Stimulated activated CD4-positive, alpha-beta T cell treated with anti-CD3 and anti-CD28 coated beads, Interleukin-15, amount 100 ng/mL, for 1 hour (primary cell): ENCODE measurements at places on chromosomes 5 and 9.

DNA sequence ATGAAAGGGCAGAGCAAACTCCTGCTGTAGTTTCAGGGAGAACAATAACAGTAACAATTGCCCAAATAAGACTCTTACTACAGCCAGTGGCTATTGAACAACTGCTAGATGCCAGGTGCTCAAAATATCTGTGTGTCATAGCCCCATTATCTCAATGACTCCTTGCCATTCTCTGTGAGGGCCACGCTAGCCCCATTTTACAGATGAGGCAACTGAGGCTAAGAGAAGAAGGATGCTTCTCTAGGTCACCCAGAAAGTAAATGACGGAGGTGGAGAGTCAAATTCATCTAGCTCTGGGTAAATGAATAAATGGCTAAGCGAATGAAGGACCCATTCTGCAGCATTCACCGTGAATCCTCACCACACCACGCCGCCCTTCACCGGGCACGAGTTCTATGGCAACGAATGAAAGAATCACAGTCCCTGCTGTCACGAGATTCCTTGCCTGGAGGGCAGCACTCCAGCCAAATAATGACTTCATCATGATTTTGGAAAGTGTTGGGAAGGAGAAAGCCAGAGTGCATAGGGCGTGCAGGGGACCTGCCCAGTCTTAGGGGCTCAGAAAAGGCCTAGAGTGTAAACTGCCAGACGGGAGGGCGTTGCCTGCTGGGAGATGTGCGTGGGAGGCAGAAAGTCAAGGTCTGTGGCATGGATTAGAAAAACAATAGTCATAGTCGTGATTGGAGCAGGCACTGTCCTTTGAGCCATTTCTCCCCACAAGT, 147.2 kb downstream of the C9orf50 start:
- no peak for DNase-seq

DNA sequence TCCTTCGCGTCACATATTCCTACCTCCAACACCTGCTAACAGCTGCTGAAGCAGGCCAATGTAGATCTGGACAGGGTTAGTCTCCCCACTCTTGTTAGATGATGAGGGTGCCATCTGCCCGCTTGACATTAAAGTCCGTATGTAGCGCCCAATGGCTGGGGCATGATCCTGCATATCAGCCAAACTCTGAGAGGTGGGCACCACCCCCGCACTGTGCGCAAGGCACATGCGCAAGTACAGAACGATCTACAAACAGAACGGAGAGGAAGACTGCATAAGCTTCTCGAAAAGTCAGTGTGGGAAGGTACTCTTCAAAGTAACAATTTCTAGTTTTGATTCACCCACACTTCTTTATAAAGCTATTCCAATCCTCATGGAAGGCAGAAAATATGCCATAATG, 69.8 kb downstream of the ECPAS start:
- no peak for DNase-seq

GRCh38 chr9:138078846-138079245, 201.3 kb downstream of the CACNA1B start:
- no peak for DNase-seq

DNA sequence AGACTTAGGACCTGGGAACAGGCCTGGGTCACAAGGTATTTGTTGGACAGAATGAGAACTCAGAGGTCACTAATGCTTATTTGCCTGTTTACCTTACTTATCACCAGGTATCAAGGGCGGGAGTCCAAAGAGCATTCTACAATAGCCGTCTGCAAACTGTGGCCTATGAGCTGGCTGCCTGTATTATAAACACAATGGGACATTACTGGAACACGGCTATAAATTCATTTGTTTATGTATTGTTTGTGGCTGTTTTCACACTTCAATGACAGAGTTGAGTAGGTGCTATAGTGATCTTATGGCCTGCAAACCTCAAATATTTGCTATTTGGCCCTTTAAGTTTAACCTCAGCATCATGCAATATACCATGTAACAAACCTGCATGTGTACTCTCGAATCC, 76.6 kb upstream of the ASTN2 start:
- DNase-seq: no peak

DNA sequence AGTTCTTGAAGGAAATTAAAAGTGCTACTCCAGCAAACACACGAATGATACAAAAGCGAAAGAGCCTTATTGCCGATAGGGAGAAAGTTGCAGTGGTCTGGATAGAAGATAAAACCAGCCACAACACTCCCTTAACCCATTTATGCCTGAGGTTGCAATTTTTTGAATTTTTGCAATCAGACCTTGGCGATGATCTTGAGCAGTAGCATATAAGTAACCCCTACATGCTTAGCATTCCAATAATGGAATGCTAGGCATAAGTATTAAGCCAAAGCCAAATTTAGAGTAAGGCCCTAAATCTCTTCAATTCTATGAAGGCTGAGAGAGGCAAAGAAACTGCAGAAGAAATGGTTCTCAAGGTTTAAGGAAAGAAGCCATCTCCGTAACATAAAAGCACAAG, 153.5 kb downstream of the SLC28A3 start:
- DNase-seq: no peak

DNA sequence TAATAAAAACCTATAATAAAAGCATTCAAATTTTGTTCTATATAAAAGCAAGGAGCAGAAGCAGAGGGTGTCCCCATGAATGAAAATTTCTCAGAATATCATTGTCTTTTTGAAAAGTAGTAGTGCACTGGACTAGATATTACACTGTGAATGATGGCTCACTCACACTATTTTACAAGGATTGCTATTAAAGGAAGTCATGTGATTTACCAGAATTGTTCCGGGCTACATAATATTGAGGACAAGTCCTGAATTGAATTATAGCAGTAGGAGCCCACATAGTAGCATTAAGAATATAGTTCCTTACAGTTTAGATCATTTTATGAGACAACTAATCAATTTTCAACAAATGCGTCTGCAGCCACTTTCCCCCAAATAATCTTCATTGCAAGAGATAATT, 7.7 kb upstream of the TLE4 start:
- DNase-seq: no peak

DNA sequence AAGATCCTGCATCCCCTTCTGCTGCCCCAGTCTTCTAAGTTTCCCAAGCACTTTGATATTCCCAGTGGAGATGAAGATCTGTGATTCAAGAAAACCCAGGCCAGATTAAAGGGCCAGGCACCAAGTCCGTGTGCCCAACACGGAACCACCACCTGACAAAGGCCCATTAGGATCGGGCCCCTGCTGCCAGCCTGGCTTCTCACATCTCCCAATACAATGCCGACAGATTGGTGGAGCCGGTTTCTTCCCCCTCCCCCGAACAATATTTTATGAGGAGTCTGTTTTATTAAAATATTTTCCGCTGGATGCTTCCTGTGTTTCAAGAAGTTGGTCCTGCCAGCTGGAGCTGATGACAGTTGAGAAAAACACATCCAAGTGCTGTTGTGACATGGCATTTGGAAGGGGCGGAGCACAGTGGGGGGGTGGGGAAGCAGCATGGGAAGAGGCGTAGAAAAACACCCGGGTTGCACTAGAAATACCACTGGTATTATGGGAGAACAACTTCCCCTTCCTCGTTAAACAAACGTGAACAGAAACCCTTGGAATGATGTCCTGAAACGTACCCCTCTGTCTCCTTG, 45.0 kb downstream of the CRB2 start:
- no peak for DNase-seq

- no peak for DNase-seq
These were observed 509.8 kb downstream of the CCDC171 start for GRCh38 chr9:16062542-16063240.

DNA sequence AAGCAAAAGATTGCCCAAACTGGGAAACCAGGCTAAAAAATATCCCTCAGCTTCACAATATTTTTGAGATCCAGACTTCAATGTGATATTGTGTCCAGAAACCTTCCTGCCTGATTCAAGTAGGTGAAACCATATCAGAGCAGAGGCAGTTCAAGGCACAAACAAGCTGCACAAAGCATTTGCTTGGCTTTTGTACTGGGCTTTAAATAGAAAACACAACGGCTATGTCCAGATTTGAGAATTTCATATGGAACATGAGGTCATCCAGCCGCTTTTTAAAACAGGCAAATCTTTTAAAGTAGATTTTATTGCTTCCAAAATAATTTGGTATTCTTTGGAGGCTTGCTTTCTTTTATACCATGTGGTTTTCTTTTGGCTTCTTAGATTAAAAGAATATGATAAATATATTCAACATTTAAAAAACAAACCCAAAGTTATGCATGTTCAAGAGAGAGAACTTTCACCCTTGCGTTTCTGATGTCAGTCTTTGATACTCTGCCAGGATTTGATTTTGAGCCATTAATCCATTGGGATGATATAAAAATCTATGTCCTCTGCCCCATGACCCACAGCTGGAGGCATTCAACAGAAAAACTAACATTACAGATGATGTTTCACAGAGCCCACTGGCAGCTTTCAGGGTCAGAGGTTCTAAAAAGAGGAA, 29.0 kb upstream of the CCDC112 start:
- no peak for DNase-seq

- DNase-seq: no peak
These were observed at the start of gene ZNF883 for GRCh38 chr9:113011911-113012381. Gene ZNF883 (minus strand): TSS chr9:113012192.

GRCh38 chr9:120693700-120694008, 20.6 kb downstream of the MEGF9 start:
- no peak for DNase-seq

DNA sequence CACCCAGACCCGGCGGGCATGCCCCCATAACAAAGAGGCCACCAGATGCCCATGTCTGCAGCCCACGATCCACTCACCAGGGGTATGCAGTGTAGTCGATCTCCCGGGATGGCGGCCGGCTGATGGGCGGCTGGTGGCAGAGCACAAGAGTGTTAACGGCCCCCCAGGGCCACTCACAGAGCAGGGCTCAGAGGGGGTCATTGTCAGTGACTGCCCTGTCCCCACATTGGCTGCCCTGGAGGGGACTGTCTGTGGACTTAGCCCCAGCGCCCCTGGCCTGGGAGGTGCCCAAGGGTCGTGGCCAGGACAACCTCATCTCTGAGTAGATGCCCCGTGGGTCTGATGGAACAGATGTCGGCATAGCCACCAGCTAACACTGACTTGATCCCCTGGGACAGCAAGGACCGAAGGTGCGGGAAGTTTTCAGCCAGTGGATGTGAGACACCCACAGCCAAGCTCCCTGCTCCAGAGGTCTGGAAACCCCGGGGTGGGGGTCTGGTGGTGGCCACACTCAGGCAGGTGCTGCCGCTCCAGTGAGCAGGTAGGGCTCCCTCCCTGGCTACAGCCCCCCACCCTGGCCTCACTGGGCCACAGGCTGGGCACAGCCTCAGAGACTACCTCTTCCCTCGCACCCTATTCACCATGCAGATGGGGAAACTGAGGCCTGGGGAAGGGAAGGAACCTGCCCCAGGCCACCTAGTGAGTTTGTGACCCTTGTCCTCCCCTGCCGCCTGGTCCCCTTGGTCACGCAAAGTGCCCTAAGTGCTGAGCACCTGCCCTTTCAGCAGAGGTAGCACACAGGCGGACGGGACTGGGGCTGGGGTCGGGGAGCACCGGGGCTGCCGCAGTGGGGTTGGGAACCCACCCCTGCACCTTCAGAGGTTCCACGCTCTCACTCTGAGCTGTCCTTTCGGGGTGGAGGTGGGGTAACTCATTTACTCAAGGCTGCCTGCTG, 38.1 kb upstream of the SARDH start:
- no peak for DNase-seq

GRCh38 chr5:74848553-74849025, 17.6 kb downstream of the FAM169A start:
- no peak for DNase-seq
